ENCODE measurements at places on chromosomes 5 and 9.

DNA sequence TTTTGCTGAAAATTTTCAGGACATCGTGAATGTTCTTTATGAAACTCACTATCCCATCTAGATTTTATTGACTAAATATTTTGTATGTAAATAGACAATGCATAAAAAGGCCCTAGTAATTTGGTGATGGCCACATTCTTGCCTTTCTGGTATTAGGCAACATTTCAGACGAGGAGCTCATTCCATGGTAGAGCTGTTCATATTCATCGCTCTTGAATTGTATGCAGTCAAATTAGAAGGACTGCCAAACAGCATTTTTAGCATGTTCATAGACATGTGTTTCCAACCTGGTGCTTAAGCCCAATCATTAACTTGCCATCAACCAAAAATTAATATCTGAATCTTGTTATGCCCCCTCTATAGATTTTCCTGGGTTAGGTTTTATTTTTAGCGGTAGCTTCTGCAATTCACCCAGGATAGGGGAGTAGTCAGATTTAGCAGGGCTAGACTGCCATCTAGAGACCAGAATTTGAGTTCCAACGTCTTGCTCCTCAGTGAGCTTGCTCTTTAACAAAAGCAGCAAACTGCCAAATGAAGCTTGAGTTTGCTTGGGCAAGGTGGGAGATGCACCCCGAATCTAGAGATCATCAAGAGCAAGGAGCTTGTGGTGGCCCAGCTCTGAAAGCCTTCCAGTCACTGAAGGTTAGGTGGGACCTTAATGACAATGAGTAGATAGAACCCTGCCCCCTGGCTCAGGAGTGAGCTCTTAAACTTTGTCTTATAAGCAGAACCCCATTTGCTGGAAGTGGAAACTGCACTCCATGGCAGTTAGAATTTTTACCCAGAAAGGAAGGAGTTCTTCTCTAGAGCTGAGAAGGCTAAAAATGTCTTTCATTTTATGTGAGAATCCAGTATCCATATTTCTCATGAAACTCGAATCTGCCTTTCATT, 456.2 kb downstream of the RASEF start:
- peak; percentile 50 for DNase-seq

GRCh38 chr9:86821006-86821845, 126.1 kb downstream of the GAS1 start:
- peak; percentile 12 for DNase-seq

- no peak for DNase-seq
Measured at GRCh38 chr9:131704141-131704983, 35.5 kb downstream of the RAPGEF1 start.

GRCh38 chr9:114852050-114852594, 46.3 kb upstream of the TNFSF15 start:
- DNase-seq = peak; percentile 73

- DNase-seq = no peak
Measured at GRCh38 chr9:81108821-81109220, 580.5 kb downstream of the TLE1 start.

DNA sequence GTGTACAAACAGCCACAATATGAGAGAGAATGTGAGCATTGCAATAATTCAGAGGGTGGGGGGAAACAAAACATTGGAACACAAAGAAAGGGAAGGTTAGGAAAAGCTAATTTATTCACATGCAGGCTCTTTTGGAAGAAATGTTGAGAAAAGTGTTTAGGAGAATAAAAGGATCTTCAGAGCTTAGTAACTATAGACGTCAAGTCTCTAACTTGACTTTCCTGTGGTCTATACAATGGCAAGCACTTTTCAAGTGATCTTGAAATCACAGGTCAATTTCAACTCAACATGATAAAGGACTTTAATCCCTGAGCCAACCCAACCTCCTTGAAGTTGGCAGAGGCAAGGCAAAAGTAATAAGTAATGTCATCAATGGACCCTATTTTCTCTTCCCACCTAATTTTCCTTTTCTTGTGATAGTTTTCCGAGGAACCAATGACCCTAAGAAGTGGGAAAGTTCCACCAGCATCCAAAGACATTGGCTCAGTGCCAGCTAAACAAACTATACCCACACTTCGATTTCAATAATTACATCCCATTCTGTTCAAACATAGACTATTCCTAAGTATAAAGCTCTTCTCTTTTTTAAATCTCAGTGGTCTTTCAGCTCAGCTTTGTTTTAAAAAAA, 23.7 kb downstream of the RFK start:
- DNase-seq = no peak

DNA sequence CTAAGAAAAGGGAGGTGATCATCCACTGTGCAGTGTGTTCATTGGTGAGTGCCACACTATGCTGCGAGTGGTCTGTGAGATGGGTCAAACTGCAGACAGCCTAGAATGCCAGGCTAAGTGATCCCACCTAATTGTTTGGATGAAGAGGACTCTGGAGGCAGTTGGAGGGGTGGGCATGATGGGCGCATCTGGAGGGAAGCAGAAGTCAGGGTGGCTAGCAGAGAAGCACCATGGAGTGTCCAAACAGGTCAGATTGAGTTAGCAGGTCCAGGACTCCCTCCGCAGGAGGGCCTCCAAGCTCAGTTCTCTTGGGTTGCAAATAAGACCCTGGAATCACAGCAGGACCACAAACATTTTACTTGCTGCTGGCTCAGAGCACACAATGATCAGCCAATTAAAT, 19.9 kb upstream of the ANGPTL2 start:
- no peak for DNase-seq

DNA sequence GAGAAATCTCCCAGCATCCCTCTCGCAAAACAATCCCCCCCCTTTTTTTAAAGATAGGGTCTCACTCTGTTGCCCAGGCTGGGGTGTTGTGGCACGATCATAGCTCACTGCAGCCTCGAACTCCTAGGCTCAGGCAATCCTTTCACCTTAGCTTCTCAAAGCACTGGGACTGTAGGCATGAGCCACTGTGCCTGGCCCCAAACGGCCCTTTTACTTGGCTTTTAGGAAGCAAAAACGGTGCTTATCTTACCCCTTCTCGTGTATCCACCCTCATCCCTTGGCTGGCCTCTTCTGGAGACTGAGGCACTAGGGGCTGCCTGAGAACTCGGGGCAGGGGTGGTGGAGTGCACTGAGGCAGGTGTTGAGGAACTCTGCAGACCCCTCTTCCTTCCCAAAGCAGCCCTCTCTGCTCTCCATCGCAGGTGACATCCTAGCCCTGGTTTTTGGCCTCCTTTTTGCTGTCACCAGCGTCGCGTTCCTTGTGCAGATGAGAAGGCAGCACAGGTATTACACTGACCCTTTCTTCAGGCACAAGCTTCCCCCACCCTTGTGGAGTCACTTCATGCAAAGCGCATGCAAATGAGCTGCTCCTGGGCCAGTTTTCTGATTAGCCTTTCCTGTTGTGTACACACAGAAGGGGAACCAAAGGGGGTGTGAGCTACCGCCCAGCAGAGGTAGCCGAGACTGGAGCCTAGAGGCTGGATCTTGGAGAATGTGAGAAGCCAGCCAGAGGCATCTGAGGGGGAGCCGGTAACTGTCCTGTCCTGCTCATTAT, 6.8 kb downstream of the CA9 start:
- DNase-seq = peak; percentile 71

DNA sequence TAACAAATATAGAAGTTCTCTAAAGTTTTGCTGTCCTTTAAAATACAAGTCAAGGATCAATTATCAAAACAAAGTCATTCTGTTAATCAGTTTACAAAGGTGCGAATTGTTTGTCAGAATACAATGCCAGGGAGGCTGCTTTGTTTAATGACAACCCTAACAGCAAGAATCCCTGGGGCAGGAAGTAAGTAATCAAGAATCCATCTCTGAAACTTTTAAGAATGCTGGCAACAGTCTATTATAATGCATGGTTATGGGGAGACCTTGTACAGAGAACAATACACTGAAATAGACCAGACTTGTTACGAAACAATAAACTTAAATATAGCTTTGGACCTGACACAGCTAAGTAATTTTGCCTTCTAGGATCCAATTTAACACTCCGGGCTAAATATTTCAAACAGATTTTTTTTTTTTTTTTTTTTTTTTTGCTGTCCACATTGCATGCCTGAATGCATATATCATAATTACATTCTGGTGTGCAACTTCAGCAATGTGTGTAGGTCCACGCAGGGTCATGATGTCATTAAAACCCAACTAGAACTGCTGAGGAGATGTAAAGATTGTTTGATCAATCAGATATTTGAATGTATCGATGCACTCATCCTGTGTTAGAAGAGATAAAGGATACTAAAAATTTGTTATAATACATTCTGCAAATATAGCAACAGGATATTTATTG, 421.3 kb downstream of the CETN3 start:
- no peak for DNase-seq

- DNase-seq = peak; percentile 42
Measured at GRCh38 chr9:69324549-69325401, at the start of gene ENTREP1. ENTREP1 (plus strand) TSS chr9:69325215; CDS start chr9:69325310, 95 bp downstream.

DNA sequence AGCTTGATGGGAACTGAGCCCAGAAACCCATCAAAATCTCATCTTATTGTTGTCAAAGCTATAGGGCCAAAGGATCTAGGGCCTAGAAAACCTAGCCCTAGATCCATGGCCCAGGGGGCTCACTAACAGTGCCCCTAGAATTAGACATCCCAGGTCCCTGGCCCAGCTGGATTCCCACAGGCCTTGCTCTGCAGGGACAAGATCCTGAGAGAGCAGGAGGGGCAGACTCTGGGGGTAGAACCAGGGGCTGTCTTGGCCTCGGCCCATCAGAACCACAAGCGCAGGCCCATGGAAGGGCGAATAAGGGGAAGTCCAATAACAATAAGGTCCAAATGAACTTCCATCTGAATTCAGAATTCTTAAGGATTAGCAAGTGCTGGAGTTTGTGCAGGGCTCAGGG, 69.6 kb downstream of the IL6ST start:
- no peak for DNase-seq
